ENCODE measurements at places on chromosomes 4 and X. TPM values are rescaled to one million over a fixed set of nuclear protein-coding genes. Genes with fewer than 3 reads are reported as not detected.

- no peak for DNase-seq
Observed at GRCh38 chrX:15356444-15356843, 21.1 kb upstream of the PIGA start.

GRCh38 chr4:143089847-143090246 is 94.9 kb upstream of the USP38 start:
- DNase-seq, result no peak

DNA sequence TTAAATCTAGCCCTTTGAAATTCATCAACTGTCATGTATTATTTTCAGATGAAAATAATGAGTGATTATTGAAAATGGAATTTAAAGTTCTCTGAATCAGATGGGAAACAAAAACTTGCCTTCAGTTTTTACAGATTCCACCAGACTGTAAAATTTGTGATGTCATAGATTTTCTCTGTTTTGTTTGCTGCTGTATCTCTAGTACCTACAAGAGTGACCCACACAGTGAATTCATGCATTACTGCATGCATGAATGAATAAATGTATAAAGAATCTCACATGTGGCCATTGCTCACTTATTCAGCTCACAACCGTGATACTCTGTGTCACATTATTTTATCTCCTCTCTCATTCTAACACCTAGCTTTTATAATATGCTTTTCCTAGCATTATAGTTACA is 532.2 kb upstream of the AGA start:
- DNase-seq, result no peak

- DNase-seq, result peak; percentile 45
Observed at GRCh38 chr4:113534711-113535110, 226.8 kb downstream of the CAMK2D start.

- DNase-seq, result no peak
Observed at GRCh38 chr4:47974566-47974965, 41.9 kb downstream of the CNGA1 start.

DNA sequence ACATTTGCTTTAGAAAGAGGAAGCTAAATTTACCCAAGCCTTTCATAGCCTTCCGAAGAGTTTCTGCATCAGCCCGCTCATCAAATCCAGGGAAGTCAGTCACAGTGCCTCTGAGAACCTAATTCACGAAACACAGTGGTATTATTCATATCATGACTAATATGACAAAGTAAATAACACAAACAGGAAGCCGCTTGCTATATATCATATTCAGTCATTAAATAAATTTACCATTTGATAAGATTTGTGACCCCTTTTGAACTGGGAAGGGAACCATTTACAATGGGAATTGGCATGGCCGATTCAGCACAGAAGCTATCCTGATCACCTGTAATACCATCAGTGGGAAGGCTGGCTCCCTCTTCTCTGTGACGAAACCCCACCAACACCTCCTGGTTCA is 10.5 kb downstream of the ANXA5 start:
- DNase-seq, result no peak

KLHL4 gene
- polyA plus RNA-seq, result not detected

FRAS1 gene
- 1.3 TPM for polyA plus RNA-seq

GRCh38 chr4:123325241-123325681 is 71.3 kb upstream of the SPRY1 start:
- DNase-seq, result no peak

DCAF8L2 gene
- polyA plus RNA-seq, result not detected

SYTL5 gene
- not detected for polyA plus RNA-seq
